IPS-NIHi11 (cell line): ENCODE measurements at places on chromosomes 5 and 9.

DNA sequence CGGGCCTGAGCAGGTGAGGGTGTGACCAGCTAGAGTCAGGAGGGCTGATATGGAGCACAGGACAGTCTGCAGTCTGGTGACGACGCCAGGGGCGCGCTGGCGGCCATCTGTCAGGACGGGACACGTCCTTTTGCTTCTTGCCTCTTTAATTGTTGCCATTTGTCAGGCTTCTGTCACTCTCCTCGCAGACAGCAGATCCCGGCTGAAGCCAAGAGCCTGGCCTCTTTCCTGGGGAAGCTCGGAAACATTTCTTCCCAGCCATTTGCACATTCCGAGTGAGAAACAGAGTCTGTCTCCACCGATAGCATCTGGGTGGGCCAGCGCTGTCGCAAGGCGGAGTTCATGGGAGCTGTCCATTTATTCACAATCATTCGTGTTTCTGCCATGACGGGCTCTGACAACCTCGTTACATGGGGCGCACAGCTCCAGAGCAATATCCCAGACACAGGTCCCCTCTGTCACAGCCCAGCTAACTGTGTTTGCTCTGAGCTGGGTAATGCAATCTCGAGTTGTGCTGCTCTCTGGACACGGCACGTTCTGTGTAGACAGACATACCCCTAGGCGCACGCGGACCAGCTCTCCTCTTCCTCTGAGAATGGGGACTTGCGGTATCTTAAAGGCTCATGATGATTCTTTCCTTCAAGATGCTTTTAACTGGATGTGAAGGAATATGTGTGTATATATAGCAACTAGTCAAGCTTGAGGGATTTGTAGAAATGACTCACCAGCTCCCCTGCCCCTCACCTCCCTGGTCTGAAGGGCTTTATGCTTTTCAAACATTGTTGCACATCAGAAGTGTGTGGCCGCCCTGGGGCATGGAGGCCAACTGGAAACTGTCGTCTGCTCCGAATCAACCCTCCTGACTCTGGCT is 105.3 kb upstream of the FCN2 start:
- no peak for DNase-seq

- DNase-seq, result no peak
Measured at GRCh38 chr9:77834898-77835488, 186.9 kb upstream of the GNA14 start.

- no peak for DNase-seq
Measured at GRCh38 chr5:116964438-116964837, 389.8 kb upstream of the SEMA6A start.

- no peak for DNase-seq
Measured at GRCh38 chr5:127243011-127243410, 47.6 kb upstream of the MEGF10 start.

DNA sequence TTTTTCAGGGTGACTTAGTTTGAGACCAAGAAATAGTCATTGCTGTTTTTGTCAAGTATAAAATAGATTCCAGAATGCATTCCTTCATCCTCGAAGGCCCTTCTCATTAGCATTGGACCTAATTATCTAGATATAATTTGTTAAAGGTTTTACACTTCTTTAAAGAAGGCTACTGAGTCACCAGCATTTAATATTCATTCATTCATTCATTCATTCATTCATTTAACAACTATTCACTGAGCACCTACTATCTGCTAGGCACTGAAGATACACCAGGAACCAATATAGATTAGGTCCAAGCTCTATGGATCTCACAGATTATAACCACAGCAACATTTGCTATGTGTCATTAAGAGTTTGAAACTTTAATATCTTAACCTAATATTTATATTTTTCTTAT is 11.1 kb upstream of the REEP5 start:
- DNase-seq, result no peak

DNA sequence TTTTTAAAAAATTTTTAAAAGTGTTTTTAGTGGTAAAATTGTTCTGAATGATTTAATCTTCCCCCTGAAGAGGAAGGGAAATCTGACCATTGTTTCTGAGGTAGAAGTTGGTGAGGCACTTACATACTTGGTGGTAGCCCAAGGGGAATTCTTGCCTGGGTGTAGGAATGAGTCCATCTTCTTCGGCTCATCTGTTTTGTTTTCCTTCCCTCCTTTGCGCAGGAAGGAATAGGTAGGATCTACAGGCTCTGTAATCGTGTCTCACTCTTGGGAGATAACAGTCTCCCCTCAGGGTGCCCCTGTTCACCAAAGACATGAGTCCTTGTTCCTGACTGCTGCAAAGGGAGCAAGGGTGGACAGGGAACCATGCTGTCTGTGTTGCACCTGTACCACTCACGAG is 138.1 kb downstream of the HSPA4 start:
- no peak for DNase-seq

GRCh38 chr9:69028754-69029153 is 6.8 kb upstream of the FXN start:
- no peak for DNase-seq

DNA sequence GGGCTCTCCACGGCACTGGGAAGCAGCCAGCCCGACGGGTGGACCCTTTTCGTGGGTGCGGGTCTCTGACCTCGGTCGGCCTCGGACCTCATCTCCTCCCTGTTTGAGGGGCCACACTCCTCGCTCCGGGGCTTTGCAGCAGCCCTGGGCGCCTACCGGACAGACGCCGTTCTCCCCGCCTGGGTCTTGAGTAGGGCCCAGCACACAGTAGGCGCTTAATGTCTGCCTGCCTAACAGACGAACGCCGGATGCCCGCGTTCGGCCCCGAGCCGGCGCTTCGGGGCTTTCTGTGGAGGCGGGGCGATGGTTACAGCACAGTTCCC is 842 bp upstream of the GTF3C5 start:
- no peak for DNase-seq

DNA sequence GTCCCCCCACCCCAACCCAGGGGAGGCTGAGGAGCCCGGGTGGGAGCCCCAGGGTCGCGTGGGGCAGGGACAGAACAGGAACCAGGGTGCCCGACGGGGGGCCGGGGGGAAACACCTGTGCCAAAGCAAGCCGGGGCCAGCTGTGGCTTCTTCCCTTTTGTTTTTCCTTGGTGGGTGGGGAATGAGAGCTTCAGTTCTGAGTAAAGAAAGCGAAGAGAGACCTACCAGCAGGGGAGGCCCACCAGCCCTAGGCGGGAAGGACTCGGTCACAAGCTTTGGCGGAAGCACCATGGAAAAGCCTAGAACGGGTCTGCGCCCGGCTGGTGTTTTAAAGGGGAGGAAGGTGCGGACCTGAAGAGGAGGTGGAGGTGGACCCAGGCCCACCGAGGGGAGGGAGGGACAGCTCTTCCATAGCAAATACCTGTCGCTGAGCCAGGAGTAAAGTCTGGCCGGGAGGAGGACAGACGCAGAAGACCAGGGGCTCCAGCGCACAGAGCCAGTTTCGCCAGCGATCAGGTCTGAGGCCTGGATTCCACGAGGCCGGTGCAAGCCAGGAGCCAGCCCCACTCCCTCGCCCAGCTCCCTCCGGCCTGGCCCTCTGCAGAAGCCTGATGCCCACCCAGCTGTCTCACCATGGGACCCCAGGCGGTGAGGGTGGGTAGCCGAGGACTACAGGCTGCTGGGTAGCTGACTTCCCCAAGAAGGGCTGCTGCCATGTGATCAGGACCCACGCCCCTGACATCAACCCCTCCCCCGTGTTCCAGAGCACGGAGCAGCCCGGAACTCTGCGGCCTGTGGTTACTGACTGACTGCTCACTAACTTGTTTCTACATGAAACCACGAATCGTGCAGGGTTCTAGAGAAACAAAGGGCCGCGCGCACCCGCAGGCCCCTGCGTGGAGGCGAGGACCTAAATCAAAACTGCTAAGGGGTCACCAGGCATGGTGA is 849 bp upstream of the MGAT1 start:
- DNase-seq, result peak; percentile 47

DNA sequence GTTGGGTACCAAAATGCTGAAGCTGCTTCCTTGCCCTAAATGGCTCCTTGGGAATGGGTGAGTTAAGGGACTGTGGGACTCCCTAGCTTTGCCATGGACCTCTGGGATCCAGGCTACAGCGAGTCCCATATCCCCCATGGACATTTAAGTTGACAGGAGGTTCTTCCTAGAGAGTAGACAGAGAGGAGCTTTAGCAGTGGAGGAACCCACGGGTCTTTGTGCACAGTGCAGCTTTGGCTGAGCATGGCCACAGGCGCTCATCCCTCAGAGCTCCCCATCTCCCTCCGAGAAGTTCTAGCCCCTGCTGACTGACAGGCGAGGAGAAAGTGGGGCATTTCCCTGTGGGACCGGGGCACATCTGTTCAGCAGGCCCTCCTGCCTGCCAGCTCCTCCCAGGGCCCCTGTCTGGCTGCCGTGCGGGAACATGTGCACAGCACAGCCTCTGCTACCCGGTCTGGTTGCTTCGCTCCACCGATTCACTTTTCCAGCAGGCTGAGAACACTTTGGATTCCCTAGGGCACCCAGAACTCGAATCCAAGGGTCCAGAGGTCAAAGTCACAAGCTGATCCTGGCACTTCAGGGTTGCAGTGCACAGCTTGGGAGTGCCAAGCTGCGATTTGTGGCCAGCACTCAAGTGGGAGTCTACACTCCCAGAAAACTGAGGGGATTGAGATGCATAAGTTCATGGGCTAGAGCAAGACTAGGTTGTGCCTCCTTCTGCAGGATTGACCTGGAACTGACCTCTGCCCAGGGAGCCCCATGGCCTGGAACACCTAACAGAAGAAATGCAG is 40.6 kb upstream of the DMRTA1 start:
- DNase-seq, result no peak

DNA sequence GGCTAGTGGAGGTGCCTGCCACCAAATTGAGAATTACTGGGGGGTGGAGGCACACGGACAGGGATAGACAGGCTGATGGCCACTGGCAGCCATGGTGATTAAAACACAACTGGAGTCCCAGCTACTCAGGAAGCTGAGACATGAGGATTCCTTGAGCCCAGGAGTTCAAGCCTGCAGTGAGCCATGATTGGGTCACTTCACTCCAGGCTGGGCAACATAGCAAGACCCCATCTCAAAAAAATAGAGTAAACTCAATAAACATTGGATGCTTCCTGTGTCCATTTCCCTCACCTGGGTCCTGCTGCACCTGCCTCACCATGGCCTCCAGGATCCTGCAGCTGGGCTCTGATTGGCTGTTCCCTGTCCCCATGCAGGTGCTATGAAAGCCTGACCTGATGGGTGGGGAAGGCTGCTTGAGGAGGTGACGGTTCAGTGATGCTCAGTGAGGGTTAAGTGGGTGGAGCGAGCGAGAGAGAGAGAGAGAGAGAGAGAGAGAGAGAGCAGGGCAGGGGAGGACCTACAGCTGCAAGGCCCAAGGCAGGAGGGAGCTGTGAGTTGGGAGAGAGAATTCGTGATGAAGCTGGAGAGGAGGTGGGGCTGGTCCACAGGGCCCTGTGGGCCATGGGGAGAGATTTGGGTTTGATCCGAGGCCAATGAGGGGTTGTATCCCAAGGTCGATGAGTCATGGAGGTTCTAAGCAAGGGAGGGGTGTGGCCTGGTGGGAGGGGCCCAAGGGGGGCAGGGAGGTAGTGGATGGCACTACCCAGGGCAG is 36.7 kb upstream of the FUBP3 start:
- no peak for DNase-seq

- DNase-seq, result no peak
Measured at GRCh38 chr5:75089662-75090061, 37.3 kb upstream of the GCNT4 start.

GRCh38 chr9:79616971-79617370 is 45.2 kb downstream of the TLE4 start:
- no peak for DNase-seq

- peak; percentile 15 for DNase-seq
Measured at GRCh38 chr5:175750511-175750931, 92.7 kb downstream of the HRH2 start.

- DNase-seq, result no peak
Measured at GRCh38 chr9:2425676-2426075, 195.9 kb upstream of the VLDLR start.

GRCh38 chr9:98129451-98129881 is 10.4 kb upstream of the TRIM14 start:
- DNase-seq, result no peak

GRCh38 chr5:38316544-38317224 is 58.3 kb downstream of the EGFLAM start:
- DNase-seq, result no peak

GRCh38 chr5:146070746-146071145 is 34.6 kb downstream of the PLAC8L1 start:
- no peak for DNase-seq

- no peak for DNase-seq
Measured at GRCh38 chr5:154234551-154234950, 44.0 kb downstream of the GALNT10 start.

DNA sequence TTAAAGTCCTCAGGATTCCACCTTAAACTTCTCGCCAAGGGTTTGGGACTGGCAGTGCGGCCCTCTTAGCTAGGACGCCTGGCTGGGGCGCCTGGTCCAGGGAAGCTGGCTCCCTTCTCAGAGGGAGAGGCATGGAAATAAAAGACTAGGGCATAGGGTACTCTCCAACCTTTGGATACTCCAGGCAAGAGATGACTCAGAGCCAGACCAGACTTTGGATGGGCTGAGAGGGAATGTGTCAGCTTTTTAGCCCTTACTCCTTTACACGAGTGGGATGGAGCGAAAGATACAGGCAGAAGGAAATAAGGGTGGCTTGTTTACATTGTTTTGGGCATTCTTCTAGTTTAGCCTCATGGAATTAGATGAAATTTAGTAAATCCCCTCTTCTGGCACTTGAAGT is 48.2 kb downstream of the IL31RA start:
- DNase-seq, result no peak

GRCh38 chr5:101418713-101419118 is 515.6 kb upstream of the ST8SIA4 start:
- DNase-seq, result no peak

GRCh38 chr5:75465480-75465879 is 45.9 kb downstream of the CERT1 start:
- no peak for DNase-seq

DNA sequence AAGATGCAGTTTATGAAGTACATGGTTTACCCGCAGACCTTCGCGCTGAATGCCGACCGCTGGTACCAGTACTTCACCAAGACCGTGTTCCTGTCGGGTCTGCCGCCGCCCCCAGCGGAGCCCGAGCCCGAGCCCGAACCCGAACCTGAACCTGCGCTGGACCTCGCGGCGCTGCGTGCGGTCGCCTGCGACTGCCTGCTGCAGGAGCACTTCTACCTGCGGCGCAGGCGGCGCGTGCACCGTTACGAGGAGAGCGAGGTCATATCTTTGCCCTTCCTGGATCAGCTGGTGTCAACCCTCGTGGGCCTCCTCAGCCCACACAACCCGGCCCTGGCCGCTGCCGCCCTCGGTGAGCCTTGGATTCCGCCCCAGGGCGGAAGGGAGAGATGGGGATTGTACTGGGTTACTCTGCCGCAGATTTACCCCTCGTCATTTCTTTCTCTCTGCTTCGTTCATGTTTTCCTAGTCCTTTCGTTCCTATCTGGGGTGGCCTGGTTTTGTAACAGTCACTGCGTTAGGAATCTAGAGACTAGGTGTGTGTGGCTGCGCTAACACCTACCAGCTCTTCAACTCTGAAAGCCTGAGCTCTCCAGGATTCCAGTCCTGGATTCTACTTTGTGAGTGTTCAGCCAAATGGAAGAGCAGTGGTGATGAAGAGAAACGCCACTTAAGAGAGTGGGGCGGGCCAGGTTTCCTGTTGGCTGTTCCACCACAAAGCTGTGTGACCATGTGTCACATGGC is 638 bp downstream of the MRPS30 start:
- DNase-seq, result peak; percentile 33

GRCh38 chr5:164361986-164362385 is 856.6 kb downstream of the MAT2B start:
- DNase-seq, result no peak
